Breast epithelium (tissue), 4 donors: ENCODE measurements at places on chromosomes 4 and X. TPM values are rescaled to one million over a fixed set of nuclear protein-coding genes. Genes with fewer than 3 reads are reported as not detected.

Gene POF1B
- total RNA-seq, result 19.5 TPM

Gene FLNA
- total RNA-seq, result 416 TPM

Gene CSAG3
- not detected for total RNA-seq

Gene TLR1
- total RNA-seq, result 13.1 TPM

Gene BRS3
- total RNA-seq, result not detected

DNA sequence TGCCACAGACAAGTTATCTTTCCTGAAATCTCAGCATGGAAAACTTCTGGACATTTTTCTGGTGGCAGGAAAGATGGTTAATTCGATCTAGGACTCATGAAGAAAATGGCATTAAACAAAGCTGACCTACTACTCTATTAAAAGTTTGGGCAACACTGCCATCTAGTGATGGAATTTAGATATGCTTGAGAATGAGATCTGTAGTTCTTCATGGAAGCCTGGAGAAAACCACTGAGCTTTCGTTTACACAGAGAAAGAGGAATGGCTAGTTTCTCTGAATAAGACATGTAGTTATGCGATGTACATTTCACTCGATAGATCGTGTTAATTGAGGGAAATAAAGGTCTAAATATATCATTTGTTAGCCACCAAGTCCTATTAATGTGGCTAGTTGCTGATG is 51.7 kb upstream of the CHRDL1 start:
- DNase-seq, result no peak
- no peaks in the 10 kb centered on the region for H3K27me3 ChIP-seq
- no peak overlapping the region for H3K4me3 ChIP-seq
- H3K4me1 ChIP-seq, result no peaks in the 10 kb centered on the region

GRCh38 chrX:103099691-103100090 is 6.7 kb upstream of the NXF3 start:
- H3K4me3 ChIP-seq, result no peak overlapping the region
- no peak for DNase-seq
- no peaks in the 10 kb centered on the region for H3K36me3 ChIP-seq

DNA sequence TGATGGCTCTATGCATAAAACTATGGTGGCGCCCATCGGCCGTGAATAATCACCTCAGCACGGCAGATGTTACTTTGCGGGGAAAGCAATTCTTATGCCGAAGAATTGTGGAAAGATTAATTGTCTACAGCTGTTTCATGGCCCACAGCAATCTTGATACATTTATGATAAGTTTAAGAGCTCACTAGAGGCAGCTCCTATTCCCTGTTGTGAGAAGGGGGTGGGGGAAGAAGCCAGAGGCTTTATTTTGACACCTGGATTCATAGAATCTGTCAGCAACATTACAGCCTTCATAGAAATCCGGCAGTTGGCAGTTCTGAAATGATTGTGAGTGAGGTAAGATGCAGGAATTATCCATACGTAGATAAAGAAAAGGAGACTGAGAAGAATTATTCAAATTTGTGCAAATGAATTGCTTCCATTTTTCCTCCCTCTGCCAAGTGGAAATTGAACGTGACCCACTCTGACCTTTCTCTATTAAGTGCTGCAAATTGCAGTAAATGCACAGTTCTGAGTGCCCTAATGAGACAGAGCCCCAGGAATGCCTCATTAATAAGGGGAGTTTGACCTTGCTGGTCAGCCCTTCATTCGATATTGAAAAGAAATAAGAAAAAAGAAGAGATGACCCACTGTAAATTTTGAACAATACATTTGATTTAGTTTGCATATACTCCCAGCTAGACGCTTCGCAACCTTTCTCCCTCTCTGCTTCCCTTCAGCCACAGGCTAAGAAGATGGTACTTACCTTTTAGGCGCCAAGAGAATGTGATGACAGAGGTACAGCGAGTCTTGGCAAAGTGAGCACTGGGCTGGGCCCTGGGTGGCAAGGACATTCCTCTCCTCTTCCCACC is 188.8 kb downstream of the GPAT3 start:
- DNase-seq, result no peak
- no peak overlapping the region for H3K4me3 ChIP-seq

- H3K4me1 ChIP-seq, result no peaks in the 10 kb centered on the region
- peak; percentile 38 for DNase-seq
- no peaks in the 10 kb centered on the region for H3K27me3 ChIP-seq
- H3K4me3 ChIP-seq, result peak overlapping the region; percentile 82
- no peaks in the 10 kb centered on the region for H3K36me3 ChIP-seq
Observed at GRCh38 chr4:54226404-54227255, 2.5 kb upstream of the PDGFRA start.

DNA sequence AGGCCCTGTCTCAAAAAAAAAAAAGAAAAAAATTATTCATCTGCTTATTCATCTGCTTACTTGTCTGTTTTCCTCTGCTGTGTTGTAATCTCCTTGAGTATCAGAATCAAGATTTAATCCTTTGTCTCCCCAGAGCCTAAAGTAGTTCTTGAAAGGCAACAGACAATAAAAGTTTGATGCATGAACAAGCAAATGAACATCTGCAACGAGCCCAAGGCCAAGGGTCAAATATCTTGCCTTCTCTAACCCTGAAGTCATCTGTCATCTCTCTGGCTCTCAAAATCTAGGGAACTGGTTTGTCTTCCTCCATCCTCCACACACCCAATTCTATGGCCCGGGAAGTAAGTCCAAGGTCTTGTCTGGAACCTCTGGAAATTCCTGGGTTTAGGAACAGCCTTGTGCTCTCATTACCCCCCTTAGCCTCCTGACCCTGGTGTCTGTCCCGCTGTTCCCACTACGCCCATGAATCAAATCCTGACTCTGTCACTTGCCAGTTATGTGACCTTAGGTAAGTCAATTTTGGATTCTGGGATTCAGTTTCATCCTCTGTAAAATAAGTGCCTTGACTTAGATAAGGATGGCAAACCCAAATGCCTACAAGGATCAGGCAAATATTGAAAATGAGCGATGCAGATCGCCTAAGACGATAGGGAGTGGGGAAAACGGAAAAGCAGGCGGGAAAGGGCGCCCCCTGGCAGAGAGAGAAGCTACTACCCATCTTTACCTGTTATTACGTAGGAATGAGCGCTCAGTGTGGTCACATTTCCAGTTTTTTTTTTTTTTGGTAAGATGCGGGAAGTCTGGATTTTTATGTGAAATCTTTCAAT is 102.7 kb upstream of the DHX15 start:
- H3K27ac ChIP-seq, result no peak overlapping the region
- DNase-seq, result no peak
- no peak overlapping the region for H3K4me3 ChIP-seq
- H3K36me3 ChIP-seq, result no peaks in the 10 kb centered on the region

DNA sequence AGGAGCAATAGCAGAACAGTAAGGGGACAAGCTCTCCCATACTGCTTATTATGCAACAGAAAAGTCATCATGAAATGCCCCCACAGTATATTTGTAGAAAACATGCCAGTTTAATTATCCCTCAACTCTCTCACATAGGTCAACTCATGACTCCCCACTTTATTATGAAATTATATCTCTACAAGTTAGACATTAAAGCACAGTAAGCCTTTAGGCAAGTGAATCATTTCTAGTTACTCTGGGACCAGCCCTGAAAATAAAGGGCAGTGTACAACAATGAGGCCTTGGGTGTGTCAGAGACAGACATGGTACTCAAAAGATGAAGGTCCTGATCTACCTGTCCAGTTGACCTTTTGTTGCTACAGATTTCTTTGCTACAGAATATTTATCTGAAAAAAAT is 191.9 kb downstream of the FBXW7 start:
- H3K36me3 ChIP-seq, result no peaks in the 10 kb centered on the region
- H3K4me3 ChIP-seq, result no peak overlapping the region
- H3K4me1 ChIP-seq, result no peaks in the 10 kb centered on the region
- no peak overlapping the region for H3K27ac ChIP-seq
- no peak for DNase-seq

GRCh38 chr4:45554423-45554822 is 569.4 kb downstream of the GABRG1 start:
- H3K27me3 ChIP-seq, result no peaks in the 10 kb centered on the region
- no peaks in the 10 kb centered on the region for H3K4me1 ChIP-seq
- peaks cover 4% of the 10 kb centered on the region for H3K36me3 ChIP-seq
- DNase-seq, result no peak
- H3K27ac ChIP-seq, result no peak overlapping the region
- no peak overlapping the region for H3K4me3 ChIP-seq
